Stimulated activated CD8-positive, alpha-beta memory T cell treated with anti-CD3 and anti-CD28 coated beads, Interleukin-7, amount 100 ng/mL, for 1 hour (primary cell): ENCODE measurements at places on chromosomes 2 and 18.

- no peak for DNase-seq
Observed at GRCh38 chr2:238019962-238020361, 40.8 kb upstream of the SCLY start.

DNA sequence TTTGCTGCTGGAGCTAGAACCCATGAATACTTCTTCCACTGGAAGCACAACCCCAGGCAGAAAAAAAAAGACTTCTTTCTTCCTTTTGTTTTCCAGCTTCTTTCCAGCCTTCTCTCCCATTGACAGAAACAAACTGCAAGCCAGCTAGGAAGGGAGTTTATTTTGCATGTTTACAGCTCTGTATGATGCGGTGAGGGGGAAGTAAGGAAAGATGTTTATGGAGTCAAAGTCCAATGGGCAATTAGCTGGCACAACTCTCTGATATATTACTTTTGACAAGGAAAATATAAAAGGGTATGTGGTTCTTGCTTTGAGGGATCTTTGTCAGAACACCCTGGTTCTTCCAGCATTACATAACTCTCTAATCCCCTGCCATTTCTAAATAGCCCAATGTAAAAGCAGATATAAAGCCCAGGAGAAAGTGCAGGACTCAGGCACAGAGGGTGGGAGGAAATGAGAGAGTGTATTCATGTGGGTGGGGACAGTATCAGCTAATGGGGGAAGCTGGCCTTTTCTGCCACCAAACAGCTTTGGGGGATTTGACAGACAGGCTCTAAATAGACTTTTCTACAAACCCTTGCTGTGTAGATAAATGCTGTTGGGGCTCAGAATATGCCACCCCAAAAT is 9.3 kb upstream of the NMS start:
- no peak for DNase-seq

DNA sequence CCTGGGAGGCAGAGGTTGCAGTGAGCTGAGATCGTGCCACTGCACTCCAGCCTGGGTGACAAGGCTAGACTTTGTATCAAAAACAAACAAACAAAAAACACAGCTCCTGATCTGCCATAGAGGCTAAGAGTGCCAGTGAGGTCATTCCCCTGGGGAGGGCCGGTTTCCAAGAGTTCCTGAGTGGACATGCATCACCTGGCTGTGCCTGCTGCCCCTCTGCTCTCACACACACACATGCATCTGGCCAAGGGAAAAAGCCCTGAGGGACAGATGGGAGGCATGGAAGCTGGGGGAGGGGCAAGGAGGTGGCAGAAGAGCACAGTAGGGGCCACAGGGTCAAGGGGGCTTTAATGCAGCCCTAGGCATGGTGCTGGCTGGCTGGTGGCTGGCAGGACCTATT is 60.4 kb downstream of the ZBTB7C start:
- DNase-seq, result no peak

DNA sequence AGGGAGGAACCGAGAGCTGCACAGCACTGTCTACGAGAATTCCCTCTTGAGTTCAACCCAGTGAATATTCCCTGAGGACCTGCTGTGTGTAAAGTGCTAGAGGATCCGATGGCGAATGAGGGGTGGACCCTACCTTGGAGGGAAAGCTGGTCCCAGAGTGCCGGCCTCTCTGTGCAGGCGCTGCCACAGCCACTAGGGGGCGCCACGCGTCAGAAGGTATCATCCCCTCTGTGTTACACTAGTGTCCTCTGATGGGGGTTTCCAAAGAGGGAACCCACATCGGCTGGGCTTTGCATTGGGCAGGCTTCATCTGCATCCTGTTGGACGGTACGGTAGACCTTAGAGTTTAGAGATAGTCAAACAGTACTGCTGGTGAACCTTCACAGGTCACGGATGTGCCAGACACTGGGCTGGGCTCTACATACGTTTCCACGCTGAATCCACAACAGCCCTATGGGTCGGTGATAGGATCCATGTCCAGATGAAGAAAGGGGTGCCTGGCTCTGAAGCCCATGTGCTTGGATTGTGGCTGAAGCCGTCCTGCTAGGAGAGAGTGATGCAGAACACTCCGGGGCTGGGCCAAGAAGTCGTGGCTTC is 39.0 kb downstream of the COA5 start:
- peak; percentile 34 for DNase-seq

- no peak for DNase-seq
Observed at GRCh38 chr18:47204908-47205522, 28.9 kb upstream of the IER3IP1 start.

GRCh38 chr2:40483549-40484243 is 31.8 kb upstream of the SLC8A1 start:
- DNase-seq, result no peak

- DNase-seq, result no peak
Observed at GRCh38 chr2:31256611-31257382, 22.8 kb downstream of the EHD3 start.

- no peak for DNase-seq
Observed at GRCh38 chr2:197195518-197195917, 115.1 kb downstream of the ANKRD44 start.

- no peak for DNase-seq
Observed at GRCh38 chr18:55252901-55253300, 293.6 kb upstream of the CCDC68 start.

GRCh38 chr2:147808520-147808919 is 36.3 kb upstream of the ACVR2A start:
- no peak for DNase-seq

DNA sequence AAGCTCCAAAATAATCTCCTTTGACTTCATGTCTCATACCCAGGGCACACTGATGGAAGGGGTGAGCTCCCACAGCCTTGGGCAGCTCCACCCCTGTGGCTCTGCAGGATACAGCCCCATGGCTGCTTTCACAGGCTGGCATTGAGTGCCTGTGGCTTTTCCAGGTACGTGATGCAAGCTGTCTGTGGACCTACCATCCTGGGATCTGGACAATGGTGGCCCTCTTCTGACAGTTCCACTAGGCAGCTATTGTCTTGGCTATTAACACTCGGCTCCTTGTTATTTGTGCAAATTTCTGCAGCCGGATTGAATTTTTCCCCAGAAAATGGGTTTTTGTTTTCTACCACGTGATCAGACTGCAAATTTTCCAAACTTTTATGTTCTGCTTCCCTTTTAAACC is 634.2 kb downstream of the TSN start:
- no peak for DNase-seq

DNA sequence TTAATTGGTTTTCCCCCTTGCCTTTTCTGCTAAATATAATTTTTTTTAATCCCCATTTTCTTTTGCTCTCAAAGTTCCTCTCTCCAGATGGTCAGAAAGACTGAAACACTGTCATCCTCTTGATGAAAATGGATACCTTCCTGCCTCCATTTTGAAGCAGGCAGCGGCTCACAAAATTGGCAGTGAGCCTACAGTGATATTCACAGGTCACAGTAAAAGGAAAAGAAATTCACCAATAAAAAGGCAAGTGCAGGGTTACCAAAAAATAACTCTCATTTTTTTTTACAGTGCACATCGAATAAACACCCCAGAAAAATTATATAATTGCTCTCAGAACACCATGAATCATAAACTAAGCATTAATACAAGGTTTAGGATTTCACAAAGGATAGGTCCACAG is 307.5 kb downstream of the TCF4 start:
- no peak for DNase-seq

DNA sequence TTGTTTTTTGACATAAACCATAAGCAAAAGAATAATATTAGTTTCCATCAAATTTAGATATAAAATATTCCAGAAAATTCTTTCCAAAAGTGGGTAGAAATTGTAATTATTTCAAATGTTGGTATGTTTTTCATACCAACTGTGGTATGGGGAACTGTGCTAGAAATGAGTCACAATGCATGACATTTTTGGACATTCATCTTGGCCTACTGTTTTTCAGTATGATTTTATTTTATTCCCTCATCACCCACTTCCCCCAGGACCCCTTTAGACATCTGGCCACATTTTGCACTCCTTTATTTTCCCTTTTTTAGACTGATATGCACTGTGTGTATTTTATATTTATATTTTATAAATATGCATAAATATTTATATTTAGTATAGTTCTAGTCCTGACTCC is 97.1 kb downstream of the DPP4 start:
- DNase-seq, result no peak

- DNase-seq, result no peak
Observed at GRCh38 chr18:63263444-63263843, 56.1 kb downstream of the BCL2 start.

- DNase-seq, result no peak
Observed at GRCh38 chr2:142591420-142591819, 286.0 kb upstream of the KYNU start.

- no peak for DNase-seq
Observed at GRCh38 chr2:20120569-20121416, 69.4 kb upstream of the LAPTM4A start.

DNA sequence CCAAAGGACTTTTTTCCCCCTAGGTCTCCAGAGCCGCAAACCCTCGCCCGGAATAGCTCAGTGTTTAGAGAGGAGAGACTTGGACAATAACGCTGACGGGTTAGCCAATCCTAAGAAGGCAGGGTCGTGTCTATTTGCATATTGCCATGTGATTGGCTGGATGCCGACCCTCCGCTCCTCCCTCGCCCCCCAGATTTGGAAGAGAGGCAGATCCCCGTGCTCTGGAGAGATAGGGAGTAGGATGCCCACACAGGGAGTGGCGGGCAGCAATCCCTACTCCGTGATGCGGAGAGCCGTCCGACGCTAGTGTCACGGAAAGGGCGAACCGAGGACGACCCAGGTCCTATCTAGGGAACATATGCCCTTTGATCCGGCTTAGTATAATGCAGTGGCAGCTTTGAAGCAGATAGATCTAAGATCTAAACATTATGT is 1.4 kb downstream of the WNT6 start:
- no peak for DNase-seq

DNA sequence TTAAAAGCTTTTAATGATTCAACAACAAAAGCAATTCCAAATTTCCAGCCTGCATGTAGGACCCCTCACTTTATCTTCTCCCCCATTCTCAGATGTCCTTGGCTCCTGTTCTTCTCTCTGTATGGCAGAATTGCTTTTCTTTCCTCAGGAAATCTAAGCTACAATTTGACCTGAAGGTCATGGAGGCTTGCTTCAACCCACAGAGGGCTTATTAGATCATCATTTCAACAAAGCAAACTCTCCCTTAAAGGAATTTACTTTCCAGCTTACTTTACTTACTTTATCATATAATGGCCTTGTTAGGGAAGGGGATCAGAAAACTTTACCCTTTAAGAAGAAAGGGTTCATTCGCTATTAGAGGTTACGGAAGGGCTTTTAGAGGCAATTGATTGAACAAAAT is 211.5 kb downstream of the RAD51AP2 start:
- DNase-seq, result no peak

DNA sequence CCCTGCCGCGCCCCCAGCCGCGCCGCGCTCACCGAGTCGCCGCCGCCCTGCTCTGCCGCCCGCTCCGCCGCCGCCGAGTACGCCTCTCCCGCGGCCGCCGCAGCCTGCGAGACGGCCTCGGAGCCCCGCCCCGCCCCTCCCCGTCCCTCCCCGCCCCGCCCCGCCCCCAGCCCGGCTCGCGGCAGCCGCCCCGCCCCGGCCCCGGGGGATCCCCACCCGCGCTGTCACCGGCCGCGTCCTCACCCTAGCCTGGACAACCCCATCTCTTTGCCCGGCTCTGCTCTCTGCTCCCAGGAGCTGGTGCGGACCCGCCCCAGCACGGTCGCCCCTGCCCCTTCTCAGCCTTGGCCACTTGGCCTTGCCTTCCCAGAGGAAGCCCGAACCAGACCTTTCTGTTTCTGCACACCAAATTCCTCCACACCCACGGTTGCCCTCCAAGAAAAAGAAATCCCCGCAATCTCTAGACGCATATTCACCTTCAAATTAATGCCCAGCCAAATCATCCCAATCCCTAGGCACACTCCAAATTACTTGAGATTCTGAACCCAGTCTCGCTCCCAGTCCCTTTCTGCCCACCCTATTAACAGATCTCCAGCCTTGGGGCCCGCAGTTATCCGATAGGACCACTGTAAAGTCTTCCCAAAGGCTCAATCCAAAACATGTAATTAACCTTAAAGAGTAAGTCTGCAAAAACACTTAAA is at the start of gene CYRIA:
CYRIA (minus strand) TSS at position 87 of the 701 bp plus-strand sequence. CDS start 77,715 bp downstream, outside the sequence.
- DNase-seq, result no peak

DNA sequence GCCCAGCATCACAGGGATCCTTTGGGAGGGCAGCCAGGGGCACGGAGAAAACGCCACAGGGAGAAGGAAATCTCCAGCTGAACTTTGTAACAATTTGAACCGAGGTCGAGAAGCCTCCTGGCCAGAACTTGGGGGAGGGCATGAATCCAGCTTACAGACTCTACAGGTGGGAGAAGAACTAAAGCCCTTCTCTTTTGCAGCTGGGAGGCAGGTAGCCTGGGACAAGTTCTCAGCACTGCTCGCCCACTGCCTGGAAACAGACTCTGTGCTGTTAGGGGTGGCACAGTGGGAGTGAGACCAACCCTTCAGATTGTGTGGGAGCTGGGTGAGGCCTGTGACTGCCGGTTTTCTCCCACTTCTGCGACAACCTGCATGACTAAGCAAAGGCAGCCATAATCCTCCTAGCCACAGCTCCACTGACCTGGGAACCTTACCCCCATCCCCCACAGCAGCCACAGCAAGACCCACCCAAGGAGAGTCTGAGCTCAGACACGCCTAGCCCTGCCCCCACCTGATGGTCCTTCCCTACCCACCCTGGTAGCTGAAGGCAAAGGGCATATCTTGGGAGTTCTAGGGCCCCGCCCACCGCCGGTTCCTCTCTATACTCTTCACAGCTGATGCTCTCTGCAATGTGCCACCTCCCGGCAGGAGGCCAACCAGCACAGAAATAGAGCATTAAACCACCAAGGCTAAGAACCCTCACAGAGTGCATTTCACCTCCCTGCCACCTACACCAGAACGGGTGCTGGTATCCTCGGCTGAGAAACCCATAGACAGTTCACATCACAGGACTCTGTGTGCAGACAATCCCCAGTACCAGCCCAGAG is 136.0 kb upstream of the SIX2 start:
- no peak for DNase-seq

DNA sequence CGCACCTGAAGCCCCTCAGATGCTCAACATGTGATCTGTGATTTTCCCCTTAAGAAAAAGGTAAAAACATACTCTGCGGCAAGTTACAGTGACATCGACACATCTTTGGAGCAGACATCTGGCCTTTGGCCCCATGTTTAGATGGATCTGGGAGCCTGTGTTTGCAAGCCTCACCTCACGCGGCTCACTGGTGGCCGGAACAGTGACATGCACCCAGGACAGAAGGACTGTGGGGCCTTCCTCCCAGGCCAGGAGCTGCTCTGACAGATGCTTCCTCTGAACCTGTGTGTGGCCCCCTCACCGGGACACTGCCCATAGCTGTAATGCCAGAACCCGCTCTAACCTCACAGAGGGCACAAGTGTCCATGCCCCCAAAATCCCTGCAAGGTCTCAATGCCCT is 13.1 kb downstream of the PASK start:
- DNase-seq, result no peak

DNA sequence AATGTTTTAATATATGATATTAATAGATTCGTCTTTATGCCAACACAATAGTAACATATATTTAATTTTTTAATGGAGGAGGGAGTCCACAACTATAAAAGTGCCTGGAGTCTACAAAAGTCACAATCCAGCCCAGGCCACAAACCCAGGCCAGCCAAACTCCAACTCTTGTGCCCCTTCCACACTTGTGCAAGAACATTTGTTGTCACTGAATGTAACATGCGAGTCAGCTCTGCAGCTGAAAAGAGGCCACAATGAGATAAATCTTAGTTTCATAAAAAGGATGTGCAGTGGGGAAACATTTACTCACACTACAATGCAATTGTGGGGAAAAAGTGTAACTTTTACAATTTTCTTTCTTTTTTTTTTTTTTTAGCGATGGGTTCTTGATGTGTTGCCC is 110.8 kb downstream of the MCFD2 start:
- DNase-seq, result no peak

GRCh38 chr2:96701636-96702035 is 38.2 kb downstream of the LMAN2L start:
- DNase-seq, result no peak

GRCh38 chr2:19764998-19765397 is 136.8 kb downstream of the TTC32 start:
- no peak for DNase-seq
